ENCODE measurements at places on chromosomes 16 and 17.

DNA sequence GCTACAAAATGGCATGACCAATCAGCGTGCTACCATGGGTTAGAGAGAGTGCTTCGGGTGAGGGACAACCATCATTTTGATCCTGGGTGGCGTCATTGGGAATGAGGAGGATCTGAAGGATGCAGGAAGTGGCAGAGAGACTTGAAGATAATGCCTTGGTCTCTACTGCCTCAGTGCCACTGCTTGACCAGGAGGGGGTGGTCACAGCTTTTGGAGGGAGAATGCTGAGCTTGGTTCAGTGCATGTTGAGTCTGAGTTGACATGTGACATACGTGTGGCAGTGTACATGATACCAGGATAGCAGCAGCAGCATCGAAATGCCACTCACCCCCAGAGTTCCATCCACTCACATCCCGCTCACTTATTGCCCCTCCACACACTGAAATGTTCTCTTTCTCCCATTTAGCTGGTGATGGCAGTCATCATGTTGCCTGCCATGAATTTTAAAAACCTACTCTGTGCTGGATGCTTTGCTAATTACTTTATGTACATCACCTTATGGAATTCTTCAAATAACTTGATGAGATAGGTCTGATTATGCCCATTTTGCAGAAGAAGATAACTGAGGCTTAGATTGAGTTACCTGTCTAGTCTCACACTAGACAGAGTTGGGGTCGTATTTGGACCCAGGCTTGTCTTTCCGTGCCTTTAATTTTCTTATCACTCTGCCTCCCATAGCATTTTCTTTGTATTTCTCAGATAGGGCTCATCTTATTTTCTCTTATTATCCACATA, 36.7 kb downstream of the ARSG start:
- no peak for DNase-seq

DNA sequence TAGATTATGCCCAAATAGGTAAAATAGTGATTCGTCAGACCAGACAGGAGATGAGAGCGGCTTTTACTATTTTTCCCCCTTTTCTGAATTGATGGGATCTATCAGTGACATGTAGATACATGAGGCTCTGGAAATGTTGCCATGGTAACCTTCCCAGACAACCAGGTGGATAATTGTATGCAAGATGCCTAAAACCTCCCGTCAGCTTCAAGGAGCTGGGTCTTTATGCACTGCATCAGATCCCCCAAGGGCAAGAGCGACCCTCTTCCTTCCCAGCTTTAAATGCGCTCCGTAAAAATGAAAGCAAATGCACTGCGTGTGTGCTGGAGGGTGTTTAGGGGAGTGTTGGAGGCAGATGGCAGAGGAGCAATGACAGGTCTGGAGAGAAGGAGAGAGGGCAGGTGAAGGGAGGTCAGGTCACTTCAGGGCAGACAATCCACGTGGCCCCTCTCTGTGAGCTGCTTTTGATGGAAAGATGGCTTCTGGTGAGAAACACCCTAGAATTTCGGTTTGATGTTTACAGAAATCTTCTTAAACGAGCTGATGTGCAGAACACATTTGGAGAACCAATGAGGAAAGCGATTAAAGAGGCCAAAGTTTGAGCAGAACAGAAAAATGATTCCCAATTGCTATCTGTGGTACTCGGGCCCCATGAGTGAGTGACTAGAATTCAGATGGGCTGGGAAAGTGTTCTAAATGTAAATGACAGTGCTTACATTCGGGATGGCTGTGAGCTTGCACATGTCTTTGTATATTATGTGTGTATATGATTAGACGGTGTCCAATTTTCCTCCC, 461.7 kb upstream of the HSBP1 start:
- DNase-seq: no peak

DNA sequence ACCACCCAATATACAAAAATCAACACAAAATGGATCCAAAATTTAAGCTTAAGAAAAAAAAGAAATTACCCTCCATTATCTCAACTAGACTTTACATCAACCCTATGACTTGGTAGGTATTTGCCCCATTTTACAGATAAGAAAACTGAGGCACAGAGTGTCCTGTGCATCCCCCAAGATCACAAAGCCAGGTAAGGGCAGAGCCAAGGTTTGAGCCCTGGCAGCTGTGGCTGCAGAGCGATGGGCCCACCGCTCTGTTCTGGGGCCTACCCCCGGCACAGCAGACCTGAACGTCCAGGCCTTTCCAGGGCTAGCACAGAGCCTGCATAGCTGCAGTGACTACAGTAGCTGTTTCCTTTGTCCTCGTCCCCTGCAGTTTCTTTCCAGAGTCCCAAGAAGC, 417.6 kb downstream of the SOX9 start:
- DNase-seq: no peak

GRCh38 chr17:37024181-37024637, 75.5 kb downstream of the AATF start:
- no peak for DNase-seq

- DNase-seq: no peak
Observed at GRCh38 chr17:7574176-7574953, 5.1 kb upstream of the CD68 start.

GRCh38 chr17:42436391-42436790, 13.3 kb upstream of the CAVIN1 start:
- DNase-seq: no peak

- DNase-seq: no peak
Observed at GRCh38 chr16:67015313-67015731, 13.6 kb upstream of the CBFB start.

DNA sequence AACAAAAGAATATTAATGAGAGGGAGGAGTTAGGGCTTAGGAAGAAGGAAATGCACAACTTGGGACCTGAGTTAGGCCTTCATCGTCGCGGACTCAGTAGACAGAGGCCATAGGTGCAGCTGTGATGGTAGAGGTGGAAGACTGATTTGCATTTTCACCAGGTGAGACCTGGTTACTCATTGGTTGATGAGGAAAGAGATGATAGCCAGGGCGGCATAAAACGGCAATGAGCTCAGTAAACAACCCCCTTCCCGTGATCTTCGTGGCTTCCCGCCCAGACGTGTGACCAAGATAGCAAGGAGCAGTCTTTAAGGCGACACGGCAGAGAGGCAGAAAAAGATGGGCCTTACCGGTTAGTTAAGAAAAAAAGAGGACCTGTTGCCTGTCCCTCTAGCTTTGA, at the start of gene TMC5:
Gene TMC5 (plus strand): TSS at position 244 of the 400 bp plus-strand sequence. CDS start 22,156 bp downstream, outside the sequence.
- DNase-seq: no peak

DNA sequence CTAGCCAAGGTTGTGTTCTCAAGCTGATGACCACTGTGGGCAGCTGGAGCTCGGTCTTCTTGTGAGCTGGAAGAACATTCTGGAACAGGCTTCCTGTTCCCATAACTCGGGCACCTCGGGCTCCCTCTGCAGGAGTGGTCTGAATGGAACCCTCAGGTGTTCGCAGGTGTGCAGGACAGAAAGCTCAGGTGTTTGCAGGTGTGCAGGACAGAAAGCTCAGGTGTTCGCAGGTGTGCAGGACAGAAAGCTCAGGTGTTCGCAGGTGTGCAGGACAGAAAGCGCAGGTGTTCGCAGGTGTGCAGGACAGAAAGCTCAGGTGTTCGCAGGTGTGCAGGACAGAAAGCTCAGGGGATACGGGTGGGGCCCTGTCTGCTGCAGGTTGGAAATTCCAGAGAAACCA, 109.0 kb upstream of the CACNG5 start:
- no peak for DNase-seq

DNA sequence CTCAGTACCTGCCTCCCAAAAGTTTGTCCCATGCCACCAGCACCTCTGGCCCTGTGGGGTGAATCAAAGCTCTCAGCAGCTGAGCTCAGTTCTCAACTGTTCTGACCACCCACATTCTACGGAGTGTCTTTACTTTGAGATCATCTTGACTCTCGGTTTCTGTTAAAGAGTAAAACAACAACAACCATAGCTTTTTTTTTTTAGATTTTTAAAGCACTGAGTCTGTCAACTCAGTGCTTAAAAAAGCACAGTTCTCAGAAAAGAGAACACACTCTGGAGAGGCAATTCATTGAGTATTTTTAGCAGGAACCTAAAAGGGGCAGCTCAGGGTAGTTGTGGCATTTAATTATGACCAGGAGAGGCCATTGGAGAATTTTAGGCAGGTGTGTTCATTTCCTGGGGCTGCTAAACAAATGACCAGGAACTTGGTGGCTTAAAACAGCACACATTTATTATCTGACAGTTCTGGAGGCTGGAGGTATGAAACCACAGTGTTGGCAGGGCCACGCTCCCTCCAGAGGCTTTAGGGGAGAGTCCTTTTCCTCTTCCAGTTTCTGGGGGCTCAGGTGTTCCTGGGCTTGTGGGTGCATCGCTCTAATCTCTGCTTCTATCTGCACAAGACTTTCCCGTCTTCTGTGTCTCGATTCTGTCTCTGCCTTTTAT, 6.7 kb upstream of the WFIKKN2 start:
- DNase-seq: no peak

- DNase-seq: no peak
Observed at GRCh38 chr17:17724307-17725010, 43.2 kb downstream of the RAI1 start.

DNA sequence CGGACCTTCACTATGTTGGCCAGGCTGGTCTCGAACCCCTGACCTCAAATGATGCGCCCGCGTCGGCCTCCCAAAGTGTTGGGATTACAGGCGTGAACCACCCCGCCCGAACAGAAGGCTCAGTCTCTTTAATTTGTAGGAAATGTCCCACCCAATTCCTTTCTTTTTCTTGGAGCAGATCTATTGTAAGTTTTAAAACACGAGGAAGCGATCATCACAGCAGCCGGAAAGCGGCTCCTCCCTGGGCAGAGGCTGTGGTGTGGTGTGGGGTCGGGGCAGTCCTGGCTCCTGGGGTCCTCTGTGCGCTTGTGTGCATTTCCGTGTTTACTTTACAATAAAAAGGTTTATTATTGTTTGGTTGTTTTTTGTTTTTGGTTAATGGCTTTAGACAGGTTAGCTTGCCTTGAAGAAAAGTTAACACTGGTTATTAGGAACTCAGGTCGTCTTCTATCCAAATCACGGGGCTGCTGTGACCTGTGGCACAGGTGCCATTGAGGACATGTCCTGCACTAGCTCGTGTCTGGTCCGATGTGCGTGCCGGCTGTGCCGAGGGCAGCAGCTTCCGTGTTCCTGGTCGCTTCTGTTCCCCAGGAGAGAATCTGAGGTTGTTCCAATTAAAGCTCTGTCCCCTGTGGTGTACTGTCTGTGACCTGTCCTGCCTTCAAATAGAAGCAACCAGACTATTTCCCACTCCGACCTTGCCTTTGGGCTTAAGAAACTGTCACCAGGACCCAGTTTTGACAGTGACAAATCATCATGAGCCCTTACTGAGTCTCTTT, 83.1 kb downstream of the SEC14L1 start:
- no peak for DNase-seq

DNA sequence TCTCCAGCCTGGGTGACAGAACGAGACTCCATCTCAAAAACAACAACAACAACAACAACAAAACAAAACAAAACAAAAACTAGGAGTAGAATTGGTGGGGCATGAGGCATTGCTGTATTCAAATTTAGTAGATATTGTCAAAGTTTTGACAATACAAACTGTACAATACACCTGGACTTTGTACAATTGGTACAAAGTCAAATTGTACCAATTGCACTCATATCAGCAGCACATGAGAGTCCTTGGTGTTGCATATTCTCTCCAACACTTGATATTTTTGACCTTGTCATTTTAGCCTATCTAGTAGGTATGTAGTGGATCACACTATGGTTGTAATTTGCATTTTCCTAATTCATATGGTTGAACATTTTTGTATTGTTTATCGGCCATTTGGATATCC, 14.3 kb upstream of the ATF7IP2 start:
- no peak for DNase-seq

DNA sequence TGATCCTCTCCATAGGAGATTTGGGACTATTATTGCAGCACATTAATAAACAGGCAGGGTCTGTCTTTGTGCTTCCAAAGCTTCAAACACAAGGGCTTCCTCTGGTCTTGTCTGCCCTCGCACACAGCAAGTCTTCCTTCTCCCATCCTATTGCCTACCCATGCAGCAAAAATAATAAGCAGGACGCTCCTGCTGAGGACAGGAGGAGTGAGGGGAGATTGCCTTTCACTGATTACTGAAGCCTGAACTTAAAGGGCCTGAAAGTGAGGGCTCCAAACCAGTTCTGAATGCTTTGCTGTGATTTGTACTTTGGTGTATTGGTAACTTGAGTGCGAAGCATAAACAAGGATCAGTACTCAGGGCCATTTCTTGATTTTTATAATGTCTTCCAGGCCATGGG, 197.6 kb upstream of the XYLT1 start:
- DNase-seq: no peak

DNA sequence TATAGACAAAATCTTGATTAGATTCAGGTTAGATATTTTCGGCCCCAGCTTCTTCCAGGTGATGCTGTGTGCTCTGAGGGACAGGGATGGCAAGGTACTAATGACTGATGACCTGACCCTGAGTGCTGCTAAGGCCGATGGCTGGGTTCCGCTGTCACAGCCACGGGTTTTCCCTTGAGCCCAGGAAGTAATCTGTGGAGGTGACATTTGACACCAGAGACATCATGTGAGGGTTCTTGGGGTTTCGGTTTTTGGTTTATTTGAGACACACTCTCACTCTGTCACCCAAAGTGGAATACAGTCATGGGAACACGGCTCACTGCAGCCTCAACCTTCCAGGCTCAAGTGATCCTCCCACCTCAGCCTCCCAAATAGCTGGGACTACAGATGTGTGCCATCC, 9.8 kb downstream of the OTOP3 start:
- DNase-seq: no peak

DNA sequence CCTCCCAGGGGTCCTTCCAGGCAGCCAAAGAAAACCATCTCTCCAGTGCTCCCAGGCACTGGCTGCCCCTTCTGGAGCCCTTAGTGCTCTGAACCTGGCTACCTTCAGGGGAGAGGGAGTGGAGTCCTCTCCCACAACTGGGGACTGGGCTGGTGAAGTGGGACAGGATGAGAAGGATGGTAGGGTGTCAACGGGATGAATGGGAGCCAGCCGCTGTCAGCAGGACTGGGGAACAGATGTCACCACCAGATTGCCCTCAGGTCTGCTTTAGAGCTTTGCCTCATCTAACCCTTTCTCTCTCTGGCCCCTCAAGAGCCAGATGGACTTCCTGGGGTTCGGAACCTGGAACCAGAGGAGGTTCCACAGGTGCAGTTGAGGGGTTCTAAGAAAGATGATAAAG, 488 bp upstream of the SEBOX start:
- no peak for DNase-seq

- DNase-seq: no peak
Observed at GRCh38 chr17:59893676-59894100, 767 bp downstream of the RPS6KB1 start.

- no peak for DNase-seq
Observed at GRCh38 chr16:49513040-49513439, 139.4 kb downstream of the C16orf78 start.

GRCh38 chr16:88550246-88550661, 19.9 kb upstream of the ZC3H18 start:
- DNase-seq: no peak

GRCh38 chr17:74383141-74383540, 15.8 kb downstream of the GPR142 start:
- DNase-seq: no peak

DNA sequence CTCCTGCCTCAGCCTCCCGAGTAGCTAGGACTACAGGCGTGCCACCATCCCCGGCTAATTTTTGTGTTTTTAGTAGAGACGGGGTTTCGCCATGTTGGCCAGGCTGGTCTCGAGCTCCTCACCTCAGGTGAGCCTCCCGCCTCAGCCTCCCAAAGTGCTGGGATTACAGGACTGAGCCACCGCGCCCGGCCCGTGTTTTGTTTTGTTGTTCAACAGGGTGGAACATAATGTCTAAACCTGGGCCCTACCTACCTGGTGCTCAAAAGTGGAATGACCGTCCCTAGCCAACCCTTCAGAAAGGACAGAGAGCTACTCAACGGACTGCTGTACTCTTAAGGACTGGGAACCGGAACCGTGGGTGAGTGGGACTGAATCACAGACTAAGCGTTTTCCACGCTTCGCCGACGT, 772 bp upstream of the KIF22 start:
- DNase-seq: no peak

- no peak for DNase-seq
Observed at GRCh38 chr16:27780468-27781194, 230.7 kb downstream of the KATNIP start.

Data from NCI-H1436 treated with DMSO at 0.1 percent for 48 hours (cell line).